ENCODE measurements at places on chromosomes 4 and X. TPM values are rescaled to one million over a fixed set of nuclear protein-coding genes. Genes with fewer than 3 reads are reported as not detected.

Gene RGN
- 4.0 TPM for total RNA-seq

Gene CTSO
- total RNA-seq = 0.65 TPM

Gene WWC2
- total RNA-seq = 138 TPM

Gene NWD2
- total RNA-seq = not detected

GRCh38 chr4:37802068-37802666, 24.3 kb upstream of the PGM2 start:
- DNase-seq = no peak
- no peaks in the 10 kb centered on the region for H3K27me3 ChIP-seq
- no peaks in the 10 kb centered on the region for H3K36me3 ChIP-seq
- H3K27ac ChIP-seq = no peak overlapping the region
- H3K4me3 ChIP-seq = no peak overlapping the region

DNA sequence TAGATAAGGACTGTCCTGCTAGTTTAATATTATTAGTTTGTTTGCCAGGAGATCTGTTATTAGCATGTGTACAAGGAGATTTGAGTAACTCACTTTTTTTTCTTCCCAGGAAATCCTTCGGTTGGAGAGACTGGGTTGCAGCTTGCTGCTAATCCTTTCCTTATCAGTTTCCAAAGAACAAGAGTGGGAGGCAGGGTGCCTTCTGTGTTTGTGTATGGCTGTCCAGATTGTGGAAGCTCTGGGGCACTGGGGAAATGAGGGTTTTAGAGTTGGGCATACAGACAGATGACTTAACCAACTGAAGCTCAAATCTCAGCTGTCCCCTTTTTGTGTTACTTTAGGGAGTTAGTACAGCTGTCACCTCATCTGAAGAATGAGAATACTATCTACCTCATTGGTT, 12.6 kb upstream of the SUPT20HL1 start:
- H3K4me3 ChIP-seq = no peak overlapping the region
- no peak for DNase-seq
- no peaks in the 10 kb centered on the region for H3K27me3 ChIP-seq

Gene CRLF2
- total RNA-seq = not detected

Gene TAF7L
- not detected for total RNA-seq

Gene MAGEA2B
- total RNA-seq = not detected

DNA sequence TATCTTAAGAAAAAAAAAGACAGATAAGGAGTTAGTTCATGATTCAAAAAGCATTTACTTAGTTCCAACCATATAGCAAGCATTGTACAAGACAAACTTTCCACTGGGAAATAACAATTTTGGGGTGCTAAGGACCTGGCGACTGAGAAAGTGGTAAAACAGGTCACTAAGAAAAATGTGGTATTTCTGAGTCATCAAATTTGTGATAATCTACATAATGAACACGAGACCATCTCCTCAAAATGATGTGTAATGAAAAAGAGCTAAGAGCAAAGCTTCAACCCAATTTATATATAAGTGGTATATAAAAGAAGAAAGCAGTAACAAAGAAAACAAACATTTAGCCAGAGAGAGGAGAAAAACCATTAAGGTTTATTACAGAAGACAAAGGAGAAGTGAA, 72.3 kb downstream of the FBXW7 start:
- no peaks in the 10 kb centered on the region for H3K36me3 ChIP-seq
- no peak overlapping the region for H3K27ac ChIP-seq
- H3K4me3 ChIP-seq = no peak overlapping the region
- DNase-seq = no peak
- no peaks in the 10 kb centered on the region for H3K4me1 ChIP-seq
- H3K27me3 ChIP-seq = no peaks in the 10 kb centered on the region

Data from H1 (cell line).